Activated CD4-positive, alpha-beta T cell treated with anti-CD3 and anti-CD28 coated beads for 48 hours (primary cell): ENCODE measurements at places on chromosomes 5 and 9.

DNA sequence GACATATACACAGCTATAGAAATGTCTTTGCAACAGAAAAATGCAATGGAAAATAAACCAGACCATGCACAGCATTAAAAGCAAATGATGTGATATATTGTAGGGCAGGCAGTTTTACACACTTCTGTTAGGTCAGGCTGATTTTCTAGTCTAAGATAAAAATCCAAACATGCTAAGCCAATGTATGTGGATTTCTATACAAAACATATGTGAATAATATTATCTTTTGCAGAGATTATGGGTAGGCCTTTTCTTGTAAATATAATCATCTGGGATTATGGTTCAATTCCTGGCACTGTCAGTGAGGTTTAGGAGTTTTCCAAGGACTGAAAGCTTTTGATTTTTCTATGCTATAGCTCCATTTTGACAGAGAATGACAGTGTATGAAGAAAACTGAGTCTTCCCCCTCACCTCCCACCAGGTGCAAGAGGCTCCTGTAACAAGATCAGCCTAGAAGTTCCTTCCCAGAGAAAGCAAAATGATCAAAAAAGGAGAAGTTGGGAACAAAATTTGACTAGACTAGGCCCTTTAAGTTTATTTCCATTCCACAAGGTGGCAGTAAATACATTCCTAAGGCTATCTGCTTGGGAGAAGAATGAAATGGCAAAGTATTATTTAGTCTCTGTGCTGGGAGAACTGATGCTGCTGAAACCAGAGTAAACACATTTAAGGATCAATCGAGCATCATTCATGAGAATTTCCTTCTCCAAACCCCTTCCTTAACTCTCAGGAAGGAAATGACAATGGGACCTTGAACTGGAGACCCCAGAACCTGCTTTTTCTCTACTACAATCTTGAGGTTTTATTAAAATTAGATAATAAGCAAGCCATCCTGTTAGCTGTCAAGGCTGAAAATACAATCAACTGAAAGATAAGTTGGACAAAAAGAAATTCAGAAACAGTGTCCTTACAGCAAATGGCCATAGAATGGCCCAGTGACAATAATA is 133.0 kb upstream of the TUT7 start:
- no peak for DNase-seq

GRCh38 chr9:77386187-77386586 is 208.9 kb downstream of the VPS13A start:
- no peak for DNase-seq

- peak; percentile 71 for DNase-seq
Observed at GRCh38 chr9:91419222-91420191, 4.1 kb downstream of the NFIL3 start.

GRCh38 chr9:37248651-37249163 is 128.3 kb downstream of the ZCCHC7 start:
- no peak for DNase-seq

GRCh38 chr5:127757576-127757975 is 54.4 kb downstream of the CCDC192 start:
- DNase-seq = peak; percentile 24

DNA sequence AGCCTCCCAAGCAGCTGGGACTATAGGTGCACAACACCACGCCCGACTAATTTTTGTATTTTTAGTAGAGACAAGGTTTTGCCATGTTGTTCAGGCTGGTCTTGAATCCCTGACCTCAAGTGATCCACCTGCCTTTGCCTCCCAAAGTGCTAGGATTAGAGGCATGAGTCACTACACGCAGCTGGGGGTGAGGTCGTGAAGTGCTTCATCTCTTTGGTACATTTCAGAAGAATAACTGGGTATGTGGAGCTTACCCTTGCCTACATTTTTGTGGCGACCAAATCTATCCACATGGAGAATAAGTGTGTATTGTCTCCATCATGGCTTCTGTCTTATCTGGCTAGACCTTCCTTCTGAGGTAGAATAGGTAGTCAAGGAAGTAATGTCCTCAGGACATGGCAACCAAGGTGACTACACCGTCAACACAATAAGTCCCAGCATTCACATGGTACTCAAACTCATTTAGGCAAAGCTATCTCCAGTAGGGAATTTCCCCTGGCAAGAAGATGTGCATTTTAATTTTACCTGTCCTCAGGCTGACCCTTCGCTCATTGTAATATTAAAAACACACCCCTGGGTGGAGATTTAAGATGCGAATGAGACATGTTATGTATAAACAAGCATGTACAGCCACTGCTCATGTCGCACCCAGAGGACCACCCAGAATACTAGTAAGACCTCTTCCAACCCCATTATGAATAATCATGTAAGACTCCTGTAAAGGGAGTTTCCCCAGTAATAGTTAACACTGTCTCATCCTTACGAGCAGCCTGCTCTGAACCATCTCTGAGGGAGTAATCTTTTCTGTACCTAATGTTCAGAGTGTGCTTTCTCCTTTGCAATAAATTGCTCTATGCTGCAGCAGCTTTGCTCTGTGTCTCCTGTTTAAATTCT is 1173.2 kb downstream of the TAF11L14 start:
- no peak for DNase-seq

GRCh38 chr9:80143899-80144298 is 572.1 kb downstream of the TLE4 start:
- DNase-seq = no peak

GRCh38 chr9:133405508-133406438 is 12.0 kb downstream of the REXO4 start:
- no peak for DNase-seq

DNA sequence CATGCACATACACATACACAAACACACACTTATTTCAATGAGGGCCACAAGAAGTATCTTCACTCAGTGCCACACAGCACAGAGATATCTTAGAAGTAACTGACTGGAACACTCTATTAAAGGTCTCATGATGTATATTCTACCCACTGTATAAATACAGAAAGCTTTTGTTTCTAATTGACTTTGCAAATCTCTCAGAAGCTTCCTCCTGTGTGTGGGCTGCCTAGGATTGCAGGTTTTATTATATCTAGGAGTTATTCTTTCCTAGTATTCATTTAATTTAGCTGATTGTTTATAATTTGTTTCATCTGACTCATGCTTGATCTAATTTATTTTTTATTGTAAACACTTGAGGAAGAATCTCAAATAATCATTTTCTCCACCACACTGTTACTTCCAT is 262.4 kb upstream of the ACTBL2 start:
- DNase-seq = no peak
